Activated CD4-positive, CD25-positive, alpha-beta regulatory T cell (primary cell): ENCODE measurements at places on chromosomes 2 and 18.

DNA sequence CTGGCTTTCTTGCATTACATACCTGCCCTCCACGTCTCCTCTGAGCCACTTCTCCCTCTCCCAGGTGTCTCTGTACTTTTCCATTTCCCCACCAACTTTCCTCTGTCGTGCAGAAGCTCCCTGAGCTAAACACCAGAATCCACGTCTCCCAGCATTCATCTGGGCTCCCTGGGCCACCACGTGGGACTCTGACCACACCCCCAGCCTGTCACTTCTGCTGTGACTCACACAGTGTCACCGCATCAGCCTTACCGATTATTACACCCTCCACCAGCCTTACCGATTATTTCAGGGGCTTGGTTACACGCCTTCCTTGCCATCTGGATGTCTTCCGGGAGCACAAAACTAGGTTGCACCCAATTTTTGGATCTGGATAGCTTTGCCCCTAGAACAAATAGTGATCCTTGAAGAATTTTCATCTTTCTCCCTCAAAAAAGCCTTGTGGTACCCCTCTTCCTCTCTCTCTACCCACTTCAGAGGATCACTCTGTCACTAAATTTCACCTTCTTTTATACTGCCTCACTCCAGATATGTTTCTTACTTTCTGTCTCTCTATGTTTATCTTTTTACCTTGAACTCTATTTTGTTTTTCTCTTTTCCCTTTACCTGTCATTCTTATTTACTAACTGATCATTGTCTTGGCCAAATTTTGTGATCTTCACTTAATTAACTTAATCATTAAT, 136.9 kb upstream of the CAB39 start:
- no peak for DNase-seq

- DNase-seq = no peak
These were observed 244.9 kb downstream of the ETAA1 start for GRCh38 chr2:67642046-67642382.

GRCh38 chr2:102142829-102143449, 393 bp downstream of the IL1R1 start:
- DNase-seq = no peak

- DNase-seq = no peak
These were observed 99.0 kb downstream of the MBD2 start for GRCh38 chr18:54125429-54125828.

GRCh38 chr2:86747711-86748639, 27.9 kb downstream of the RMND5A start:
- DNase-seq = no peak

DNA sequence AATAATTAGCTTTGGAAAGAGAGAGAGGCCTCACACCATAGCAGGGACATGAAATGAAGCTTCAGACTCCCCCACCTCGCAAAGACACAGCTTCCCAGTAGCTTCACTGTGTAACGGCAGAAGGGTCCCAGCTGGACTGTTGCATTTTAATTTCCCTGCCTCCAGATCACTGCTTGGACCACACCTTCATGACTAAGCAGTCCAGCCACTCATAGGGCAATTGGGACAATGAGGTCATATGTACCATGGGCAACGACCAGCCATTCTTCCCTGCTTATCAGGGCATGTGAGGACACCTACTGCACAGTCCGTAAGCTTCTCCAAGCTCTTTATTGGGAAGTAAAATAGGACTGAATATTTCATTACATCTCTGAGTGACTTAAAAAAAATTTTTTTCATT, 183.0 kb downstream of the MREG start:
- no peak for DNase-seq

- DNase-seq = no peak
These were observed 7.4 kb upstream of the MOB1A start for GRCh38 chr2:74186038-74186437.

GRCh38 chr2:201919308-201919634, 112.9 kb downstream of the CDK15 start:
- no peak for DNase-seq

GRCh38 chr2:197848602-197849001, 44.2 kb downstream of the PLCL1 start:
- no peak for DNase-seq

DNA sequence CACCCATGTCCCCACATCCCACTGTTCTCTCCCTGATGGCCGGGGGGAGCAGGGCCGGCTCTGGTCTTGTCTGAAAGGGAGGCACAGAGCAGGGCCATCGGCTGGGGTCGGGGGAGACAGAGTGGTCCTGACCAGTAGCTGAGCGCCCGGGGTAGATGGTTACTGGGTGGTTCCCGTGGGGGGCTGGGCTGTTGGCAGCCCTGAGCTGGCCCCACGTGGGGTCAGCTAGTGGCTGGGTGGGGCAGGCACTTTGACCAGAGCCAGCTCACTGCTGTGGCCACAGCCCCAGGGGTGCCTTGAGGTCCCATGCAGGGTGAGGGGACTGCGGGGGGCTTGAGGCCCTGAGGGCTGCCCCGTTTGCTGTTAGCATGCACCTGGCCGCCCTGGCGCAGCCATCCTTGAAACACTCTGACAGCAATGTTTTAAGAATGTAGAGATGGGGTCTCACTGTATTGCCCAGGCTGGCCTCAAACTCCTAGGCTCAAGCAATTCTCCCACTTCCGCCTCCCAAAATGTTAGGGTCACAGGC, 12.3 kb upstream of the NEU4 start:
- DNase-seq = no peak

DNA sequence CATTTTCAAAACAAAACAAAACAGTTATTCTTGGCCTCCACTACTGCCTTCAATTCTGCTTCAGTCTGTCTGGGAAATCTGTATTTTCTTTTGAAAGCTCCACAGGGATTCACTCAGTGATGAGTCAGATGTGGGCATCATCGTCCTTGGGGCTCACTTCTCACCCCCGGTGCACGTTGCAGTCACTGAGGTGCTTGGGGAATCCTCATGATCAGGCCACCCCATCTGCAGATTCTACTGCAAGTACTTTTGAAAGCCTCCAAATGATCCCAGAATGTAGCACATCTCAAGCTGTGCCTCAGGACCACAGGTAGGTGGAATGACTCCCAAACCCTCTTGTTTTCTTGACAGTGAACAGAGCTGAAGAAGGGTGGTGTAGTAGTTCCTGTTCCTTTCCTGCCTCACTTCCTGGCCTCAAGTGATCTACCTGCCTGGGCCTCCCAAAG, 34.3 kb downstream of the LPIN2 start:
- DNase-seq = no peak
